ENCODE measurements at places on chromosomes 12 and 14.

DNA sequence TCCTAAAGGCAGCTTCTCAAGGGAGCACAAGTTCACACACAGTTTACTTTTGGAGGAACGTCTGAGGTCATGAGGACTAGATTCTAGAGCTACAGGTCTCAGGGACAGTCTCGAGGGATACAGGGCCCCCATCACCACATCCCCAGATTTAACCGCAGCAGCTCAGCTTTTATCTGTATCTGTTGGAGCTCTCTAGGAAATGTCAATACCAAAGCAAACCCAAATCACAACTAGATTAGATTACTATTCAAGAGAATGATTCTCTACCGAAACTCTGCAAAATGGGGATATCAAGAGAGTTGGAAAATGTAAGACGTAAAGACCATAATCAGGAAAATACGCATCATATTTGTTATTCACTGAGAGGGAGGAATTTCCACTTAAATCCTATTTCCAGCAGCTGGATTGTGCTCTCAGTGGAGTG lies 4.0 kb upstream of the MYRFL start:
- no peak for DNase-seq

- no peak for DNase-seq
Observed at GRCh38 chr12:128163086-128163485, 103.9 kb upstream of the TMEM132C start.

- DNase-seq, result no peak
Observed at GRCh38 chr12:19561411-19561961, 122.2 kb downstream of the AEBP2 start.

DNA sequence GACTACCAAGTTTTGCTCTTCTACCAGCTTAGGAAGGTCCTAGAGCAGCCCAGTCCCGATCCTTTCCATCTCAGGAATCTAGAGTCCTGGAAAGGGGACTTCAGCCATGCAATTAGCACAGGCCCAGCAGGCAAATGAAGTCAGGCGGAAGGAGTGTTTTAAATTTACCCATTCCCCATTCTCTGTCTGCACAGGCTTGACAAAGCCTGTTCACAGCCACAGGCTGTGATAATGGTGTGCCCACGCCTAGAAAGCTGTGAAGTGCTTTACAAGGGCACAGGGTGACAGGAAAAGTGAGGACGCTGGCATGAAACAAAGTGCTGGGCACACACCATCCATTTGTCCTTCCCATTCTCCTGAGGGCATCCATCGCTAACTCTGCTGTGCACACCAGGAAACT lies 79.0 kb downstream of the PITPNM2 start:
- no peak for DNase-seq

- no peak for DNase-seq
Observed at GRCh38 chr14:68810173-68811153, 17.6 kb upstream of the ZFP36L1 start.
